ENCODE measurements at places on chromosomes 11 and 22. TPM values are rescaled to one million over a fixed set of nuclear protein-coding genes. Genes with fewer than 3 reads are reported as not detected.

TRPM5 gene
- not detected for polyA plus RNA-seq

SMTNL1 gene
- not detected for polyA plus RNA-seq

SAA4 gene
- 0.15 TPM for polyA plus RNA-seq

EMID1 gene
- polyA plus RNA-seq, result 1.3 TPM

THAP12 gene
- polyA plus RNA-seq, result 24.0 TPM

VPREB1 gene
- polyA plus RNA-seq, result not detected
